NCI-H446 treated with DMSO at 0.1 percent for 48 hours (cell line): ENCODE measurements at places on chromosomes 3 and 15.

GRCh38 chr3:63473641-63474166, 178.8 kb upstream of the SNTN start:
- DNase-seq: no peak

DNA sequence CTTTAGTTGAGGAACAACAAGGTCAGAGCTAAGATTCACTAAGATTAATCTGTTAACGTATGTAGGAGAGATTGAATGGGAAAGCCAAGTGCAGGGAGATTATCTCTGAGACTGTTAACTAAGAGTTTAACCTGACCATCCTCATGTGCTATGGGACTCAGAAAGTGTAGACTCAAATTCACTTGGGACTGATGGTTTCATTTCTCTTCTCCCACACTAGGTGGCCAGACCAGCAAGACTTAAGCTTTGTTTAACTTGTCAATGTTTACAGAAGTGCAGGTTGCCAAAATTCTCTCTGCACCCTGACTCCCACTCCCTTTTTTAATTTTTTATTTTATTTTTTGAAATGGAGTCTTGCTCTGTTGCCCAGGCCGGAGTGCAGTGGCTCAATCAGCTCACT, 6.3 kb upstream of the HEXA start:
- DNase-seq: no peak

DNA sequence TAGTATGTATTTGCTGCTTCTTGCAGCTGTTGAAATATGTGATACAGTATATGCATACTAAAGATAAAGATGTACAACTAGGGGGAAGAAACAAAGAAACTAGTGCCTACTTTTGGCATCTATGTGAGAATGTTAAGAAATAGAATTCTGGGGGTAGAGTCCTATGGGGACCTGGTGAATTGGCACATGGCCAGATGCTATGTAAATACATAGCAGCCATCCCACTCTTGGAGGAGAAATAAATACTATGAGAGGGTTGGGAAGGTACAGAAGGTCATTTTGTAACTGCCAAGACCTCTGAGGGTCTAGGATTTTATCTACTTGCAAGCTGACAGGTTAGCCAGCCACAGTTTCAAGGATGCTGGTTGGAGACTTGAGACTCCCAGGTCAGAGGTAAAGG, 298.3 kb upstream of the TBL1XR1 start:
- DNase-seq: no peak

- DNase-seq: no peak
Observed at GRCh38 chr15:33031324-33031821, 163.1 kb downstream of the FMN1 start.

DNA sequence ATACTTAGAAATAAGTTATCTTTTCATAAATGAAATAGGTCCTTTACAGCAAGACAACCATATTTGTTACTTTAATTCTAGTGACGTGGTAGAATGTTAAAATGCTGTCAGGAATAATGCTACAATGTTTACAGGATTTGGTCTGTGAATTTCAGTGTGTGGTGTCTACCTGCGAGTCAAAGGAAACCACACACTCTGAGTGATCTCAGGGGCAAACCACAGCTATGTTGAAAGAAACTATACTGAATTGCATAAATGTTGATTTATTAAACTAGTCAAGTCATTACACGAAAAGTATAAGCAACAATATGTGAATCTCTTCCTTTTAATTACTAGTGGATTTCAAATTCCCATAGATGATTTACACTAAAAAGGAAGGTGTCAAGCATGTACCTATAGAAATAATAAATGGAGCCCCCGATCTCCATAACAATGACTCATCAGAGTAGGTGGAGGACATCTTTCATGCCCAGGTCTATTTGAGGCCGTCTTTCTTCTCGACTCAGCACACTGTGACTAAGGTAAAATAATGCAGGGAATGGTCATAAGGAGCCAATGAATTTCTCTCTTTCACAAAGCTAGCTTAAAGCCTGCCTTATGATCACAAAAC, 463.0 kb downstream of the ERC2 start:
- no peak for DNase-seq

DNA sequence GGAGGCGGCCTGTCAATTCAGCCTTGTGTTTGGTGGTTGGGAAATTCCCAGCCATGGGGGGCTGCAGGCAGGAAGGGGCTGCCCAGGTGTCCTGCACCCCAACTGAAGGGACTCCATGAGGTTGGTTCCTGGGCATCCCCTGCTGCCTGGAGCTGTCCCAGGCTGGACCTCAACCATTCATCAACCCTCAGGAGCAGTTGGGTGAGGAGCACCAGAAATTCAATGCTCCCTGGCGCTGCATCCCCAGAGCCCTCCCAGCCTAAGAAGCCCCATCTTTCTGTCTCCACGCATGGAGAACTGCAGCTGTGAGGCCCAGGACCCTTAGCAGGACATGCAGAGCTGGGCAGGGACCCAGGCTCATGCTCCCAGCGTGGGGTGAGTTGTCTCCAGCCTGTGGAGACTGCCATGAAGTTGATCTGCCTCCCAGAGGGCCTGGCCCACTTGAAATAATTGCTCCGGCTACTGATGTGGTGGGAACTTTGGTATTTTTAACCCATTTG, 8.0 kb upstream of the SEMA3B start:
- no peak for DNase-seq

- DNase-seq: no peak
Observed at GRCh38 chr3:113828600-113828999, 10.0 kb upstream of the GRAMD1C start.

GRCh38 chr15:84921121-84921520, 36.7 kb downstream of the SLC28A1 start:
- DNase-seq: peak; percentile 51
